Stimulated activated CD8-positive, alpha-beta memory T cell treated with anti-CD3 and anti-CD28 coated beads, Interleukin-4, amount 100 ng/mL, for 1 hour (primary cell): ENCODE measurements at places on chromosomes 7 and 10.

DNA sequence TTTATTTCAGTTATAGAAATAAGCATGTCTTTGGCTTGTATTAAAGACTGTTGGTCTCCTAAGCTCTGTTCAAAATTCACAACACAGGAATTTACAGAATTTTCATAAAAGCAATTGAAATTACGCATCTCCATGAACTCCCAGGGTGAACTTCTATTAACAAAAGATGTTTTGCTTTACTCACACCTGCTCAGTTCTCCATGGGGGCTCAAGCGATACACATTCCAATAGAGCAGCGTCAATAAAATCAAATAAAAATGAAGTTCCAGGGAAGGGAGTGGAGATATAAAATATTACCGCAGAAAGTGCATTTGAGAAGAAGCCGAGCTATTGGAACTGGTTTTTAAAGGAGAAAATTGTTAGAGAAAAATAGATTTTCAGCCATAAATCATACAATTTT is 41.5 kb upstream of the ZNF438 start:
- no peak for DNase-seq

GRCh38 chr7:42972699-42973500 is 40.7 kb downstream of the MRPL32 start:
- DNase-seq = no peak

DNA sequence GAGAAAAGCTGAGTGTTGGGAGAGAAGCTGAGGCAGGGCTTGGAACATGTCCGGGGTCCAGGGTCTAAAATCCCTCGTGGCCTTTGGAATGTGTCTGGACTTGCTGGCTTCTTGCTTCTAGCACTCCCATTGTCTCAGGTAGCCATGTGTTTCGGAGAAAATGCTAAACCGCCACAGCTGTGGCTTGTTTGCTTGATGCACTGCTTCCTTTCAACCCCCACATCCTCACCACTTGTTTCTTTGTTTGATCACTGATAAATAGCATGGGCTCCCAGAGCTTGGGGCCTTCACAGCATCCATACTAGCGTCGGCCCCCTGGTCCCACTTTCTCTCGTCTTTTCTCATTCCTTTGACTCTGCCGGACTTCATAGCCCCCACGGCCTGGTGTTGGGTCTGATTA is 102.7 kb downstream of the ANKRD26 start:
- DNase-seq = no peak

DNA sequence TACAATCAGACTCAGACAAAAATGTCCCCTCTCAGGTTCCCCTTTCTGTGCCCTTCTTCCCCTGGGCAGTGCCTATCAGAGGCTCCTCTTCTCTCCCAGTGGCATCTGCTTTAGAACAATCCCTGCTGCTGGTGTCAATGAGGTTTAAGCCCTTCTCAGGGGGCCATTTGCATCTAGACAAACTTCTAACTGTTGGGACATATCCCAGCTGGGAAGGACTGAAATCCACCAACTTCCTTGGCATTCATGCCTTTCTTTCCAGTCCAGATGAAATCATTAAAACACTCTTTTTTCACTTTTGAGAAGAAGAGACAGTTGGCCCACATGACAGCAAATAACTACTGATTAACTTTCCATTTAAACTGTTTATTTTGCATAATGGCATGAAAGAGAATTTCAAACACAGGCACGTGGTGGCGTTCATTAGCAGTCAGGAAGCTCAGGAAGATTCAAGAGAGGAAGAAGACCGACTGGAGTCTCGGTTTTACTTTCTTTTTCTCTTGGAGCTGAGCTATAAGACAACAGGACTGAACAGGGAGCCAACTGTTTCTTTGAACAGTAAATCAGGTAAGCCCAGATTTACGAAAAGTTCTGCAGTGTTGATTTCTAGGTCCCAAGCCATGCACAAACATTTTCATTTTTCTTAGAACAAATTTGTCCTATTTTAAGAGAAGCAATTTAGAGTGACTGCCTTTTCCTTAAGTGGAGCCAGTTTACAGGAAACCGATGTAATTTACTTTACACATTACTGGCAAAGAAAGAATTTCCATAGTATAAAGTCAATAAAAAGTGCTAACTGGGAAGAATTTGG is at the start of gene GIMAP2:
TSS of gene GIMAP2 (plus strand) at position 488 of the 811 bp plus-strand sequence. CDS start 1,354 bp downstream, outside the sequence.
- no peak for DNase-seq

GRCh38 chr10:29702273-29703164 is 67.7 kb upstream of the SVIL start:
- DNase-seq = no peak

GRCh38 chr10:80421707-80422536 is 13.6 kb downstream of the PRXL2A start:
- DNase-seq = no peak

GRCh38 chr10:69056129-69056528 is 31.8 kb upstream of the SRGN start:
- no peak for DNase-seq

DNA sequence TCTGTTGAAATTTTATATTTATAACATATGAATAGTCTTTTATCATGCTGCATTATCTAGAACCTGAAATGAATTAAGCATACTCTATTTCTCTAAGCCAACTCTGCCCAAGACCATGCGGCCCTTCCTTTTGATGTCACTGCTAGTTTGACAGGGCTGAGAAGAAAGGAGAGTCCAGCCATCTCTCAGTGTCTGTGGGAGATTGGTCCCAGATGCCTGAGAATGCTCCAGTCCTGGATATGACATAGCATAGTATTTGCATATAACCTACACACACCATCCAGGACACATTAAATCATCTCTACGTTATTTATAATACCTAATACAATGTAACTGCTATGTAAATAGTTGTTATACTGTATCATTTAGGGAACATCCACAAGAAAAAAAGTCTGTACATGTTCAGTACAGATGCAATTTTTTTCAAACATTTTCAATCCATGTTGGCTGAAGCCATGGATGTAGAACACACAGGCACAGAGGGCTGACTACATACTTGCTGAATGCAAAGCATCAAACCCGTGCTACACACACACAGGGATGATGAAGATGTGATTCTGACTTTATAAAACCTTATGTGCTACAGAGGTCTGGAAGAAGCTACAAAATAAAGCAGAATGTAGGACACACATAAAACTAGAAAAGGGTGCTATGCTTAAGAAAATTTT is 315.4 kb downstream of the PARD3 start:
- DNase-seq = no peak

GRCh38 chr10:86413046-86413728 is 46.6 kb upstream of the GRID1 start:
- DNase-seq = no peak

GRCh38 chr10:7458556-7458955 is 47.7 kb upstream of the SFMBT2 start:
- DNase-seq = no peak

DNA sequence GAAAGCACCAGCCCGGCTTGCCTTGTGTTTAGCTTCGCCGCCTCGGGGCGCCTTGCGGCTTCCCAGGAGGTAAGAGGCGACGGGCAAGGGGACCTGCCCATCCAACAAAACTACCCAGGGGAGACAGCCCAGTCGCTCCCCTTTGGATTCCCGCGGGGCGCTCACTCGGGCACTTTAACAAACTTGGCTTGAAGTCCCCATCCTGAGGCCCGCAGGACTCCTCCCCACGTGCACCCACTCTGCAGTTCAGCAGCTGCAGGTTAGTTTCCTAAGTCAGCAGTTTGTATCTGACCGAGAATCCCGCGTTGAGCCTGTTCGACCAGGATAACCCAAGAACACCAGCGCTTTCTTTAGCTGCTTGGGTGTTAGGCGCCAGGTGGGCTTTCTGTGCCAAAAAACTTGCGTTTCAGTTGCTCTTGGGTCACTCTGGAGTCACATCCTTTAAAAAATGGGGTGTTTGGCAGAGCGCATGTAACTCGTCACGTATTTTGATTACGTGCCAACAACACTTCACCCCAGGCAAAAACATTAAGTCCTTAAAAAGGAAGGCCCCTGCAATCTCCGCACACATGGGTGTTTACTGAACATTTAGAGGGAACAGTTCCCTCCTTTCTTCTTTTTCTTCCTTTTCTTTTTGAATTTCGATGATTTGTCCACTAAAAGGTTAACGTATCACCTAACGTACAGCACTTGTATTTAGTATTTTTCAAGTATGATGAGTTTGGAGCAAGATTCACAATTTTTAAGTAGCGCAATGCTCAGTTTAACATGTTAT is 876 bp downstream of the DNAH11 start:
- no peak for DNase-seq

- no peak for DNase-seq
These were observed 520 bp downstream of the MOSPD3 start for GRCh38 chr7:100612730-100613390.

GRCh38 chr10:12109286-12109685 is 20.2 kb upstream of the SEC61A2 start:
- no peak for DNase-seq

DNA sequence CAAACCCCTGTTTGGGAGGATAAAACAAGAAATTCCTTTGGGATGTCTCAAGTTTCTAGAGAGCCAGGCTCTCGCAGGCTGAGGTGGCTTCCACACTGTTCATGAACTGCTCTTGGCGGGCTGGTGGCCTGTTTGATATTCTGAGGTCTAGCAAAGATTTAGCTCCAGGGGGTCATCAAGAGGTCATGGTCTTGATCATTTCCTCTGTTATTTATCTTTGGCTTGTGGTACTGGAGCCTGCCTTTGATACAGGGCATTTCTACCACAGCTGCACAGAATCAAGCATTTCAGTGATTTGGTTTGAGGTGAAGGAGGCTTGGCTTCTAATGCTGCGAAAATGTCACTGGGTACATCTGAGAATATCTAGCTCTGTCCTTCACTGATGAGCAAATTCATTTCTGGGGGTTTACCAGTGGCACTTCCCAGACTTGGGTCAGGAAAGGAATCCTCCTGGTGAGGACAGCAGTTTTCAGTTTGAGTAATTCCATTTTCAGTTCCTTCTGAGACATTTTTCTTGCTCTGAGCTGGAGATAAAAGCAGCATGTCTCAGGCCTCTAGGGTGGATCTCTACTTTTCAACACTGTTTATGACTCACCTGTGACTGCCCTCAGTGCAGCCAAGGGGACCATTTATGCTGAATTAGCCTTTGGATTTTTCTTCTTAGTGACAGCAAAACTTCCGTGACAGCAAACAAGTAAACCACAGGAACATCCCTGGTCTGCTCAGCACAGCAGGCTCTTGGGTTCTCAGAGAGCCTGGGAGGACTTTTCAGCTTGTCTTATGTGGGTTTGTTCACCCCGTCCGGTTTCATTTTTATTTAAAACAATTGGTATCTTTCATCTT is 312.0 kb downstream of the RNLS start:
- no peak for DNase-seq

- no peak for DNase-seq
These were observed 15.7 kb upstream of the MSRB2 start for GRCh38 chr10:23079700-23080099.

DNA sequence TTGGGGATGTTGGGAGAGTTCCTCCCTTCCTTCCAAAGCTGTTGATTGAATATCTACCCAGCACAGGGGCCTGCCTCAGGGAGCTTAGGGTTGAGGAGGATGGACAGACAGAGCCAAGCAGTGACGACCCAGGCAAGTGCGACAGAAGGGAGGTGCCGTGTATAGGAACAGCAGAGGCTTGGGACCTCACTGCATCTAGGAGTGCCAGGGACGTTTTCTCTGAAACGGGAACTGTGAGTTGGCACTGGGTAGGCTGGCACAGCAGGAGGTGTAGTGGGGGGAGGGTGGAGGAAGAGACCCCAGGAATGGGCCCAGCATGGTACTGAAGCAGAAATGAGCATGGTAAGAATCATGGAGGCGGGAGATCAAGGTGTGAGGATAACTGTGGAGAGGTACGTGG is 55.3 kb upstream of the MGMT start:
- DNase-seq = no peak

- DNase-seq = no peak
These were observed 250.9 kb upstream of the TMEM72 start for GRCh38 chr10:44660271-44660670.

DNA sequence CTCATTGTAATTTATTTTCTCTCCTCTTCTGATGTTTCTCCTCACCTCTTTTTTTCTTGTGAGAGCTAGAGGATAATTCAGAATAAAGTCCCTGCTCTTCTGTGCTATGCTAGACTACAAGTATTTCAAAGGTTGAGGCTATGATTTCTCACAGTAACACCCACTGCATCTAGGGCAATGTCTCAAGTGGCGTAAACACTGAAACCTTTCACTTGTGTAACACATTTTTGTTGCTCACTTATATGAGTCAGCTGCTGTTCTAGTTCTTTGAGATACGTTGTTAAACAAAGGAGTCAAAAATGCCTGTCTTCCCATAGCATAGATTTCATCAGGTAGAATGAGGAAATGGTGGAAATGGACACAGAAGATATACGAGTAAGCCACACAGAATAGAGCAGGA is 305.1 kb upstream of the PITRM1 start:
- DNase-seq = no peak

- DNase-seq = no peak
These were observed 313.1 kb downstream of the CALN1 start for GRCh38 chr7:72098807-72099580.

DNA sequence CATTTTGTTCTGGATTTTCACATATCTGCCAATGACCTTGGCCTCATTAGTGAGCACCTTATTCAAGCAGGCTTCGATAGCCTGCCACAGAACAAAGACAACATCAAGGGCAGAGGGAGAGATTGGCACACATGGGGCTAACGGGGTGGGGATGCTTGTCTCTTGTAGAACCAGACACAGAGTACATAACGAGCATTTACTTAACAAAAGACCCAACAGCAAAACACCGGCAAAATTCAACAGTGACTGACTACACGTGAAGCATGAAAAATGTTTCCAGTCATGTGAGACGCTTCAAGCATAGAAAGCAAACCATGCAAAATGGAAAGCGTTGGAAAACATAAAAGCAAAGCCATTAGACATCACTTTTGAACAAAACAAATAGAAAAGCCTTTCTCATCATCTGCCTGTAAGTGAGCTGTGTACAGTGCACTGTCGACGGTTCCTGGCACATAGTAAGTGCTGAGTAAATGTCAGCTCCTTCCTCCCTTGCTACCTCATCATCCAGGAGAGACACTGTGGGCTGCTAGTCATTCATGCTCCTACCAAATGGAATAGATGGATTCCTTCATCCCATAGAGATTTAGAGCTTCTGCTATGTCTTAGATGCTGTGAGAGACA is 134.4 kb upstream of the AGK start:
- DNase-seq = no peak

DNA sequence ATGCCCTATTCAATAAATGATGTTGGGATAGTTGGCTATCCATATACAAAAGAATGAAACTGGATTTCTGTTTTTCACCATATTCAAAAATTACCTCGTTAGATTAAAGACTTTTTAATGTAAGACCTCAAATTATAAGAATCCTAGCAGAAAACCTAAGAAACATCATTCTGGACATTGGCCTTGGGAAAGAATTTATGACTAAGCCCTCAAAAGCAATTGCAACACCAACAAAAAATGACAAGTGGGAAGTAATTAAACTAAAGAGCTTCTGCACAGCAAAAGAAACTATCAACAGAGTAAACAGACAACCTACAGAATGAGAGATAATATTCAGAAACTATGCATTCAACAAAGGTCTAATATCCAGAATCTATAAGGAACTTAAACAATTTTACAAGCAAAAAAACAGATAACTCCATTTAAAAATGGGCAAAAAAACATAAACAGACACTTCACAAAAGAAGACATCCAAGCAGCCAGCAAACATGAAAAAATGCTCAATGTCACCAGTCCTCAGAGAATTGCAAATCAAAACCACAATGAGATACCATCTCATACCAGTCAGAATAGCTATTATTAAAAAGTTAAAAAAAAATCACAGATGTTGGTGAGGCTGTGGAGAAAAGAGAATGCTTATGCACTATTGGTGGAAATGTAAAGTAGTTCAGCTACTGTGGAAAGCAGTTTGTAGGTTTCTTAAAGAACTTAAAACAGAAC is 309.8 kb downstream of the AHR start:
- no peak for DNase-seq

- no peak for DNase-seq
These were observed 36.6 kb downstream of the PRKAG2 start for GRCh38 chr7:151840088-151840910.
